Adrenal gland (tissue), 19 donors: ENCODE measurements at places on chromosomes 5 and 9. TPM values are rescaled to one million over a fixed set of nuclear protein-coding genes. Genes with fewer than 3 reads are reported as not detected.

The GPR151 gene
- not detected for total RNA-seq

GRCh38 chr5:43113546-43113945 lies 7.2 kb upstream of the ZNF131 start:
- DNase-seq, result no peak

DNA sequence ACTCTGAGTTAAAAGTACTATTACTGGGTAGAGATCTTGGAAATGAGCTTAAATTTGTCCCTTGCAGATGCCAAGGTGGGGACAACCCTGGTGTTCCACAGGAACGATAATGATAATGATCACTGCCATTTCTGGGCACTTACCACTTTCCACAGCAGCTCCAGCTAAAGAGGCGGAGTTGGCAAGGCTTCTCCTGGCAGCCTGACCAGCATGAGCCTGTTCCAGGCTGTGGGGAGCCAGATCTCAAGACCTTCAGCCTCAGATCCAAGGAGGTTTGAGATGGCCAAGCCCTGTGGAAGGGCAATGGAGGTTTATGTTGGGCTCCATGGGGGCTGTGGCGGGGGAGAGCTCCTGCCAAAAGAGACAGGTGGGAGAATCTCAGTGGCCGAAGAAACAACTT lies 244.9 kb upstream of the MVB12B start:
- DNase-seq, result no peak

The SLC34A3 gene
- not detected for total RNA-seq

The VLDLR gene
- 24.9 TPM for total RNA-seq

GRCh38 chr5:115484368-115484767 lies 60.2 kb downstream of the FEM1C start:
- DNase-seq, result no peak

DNA sequence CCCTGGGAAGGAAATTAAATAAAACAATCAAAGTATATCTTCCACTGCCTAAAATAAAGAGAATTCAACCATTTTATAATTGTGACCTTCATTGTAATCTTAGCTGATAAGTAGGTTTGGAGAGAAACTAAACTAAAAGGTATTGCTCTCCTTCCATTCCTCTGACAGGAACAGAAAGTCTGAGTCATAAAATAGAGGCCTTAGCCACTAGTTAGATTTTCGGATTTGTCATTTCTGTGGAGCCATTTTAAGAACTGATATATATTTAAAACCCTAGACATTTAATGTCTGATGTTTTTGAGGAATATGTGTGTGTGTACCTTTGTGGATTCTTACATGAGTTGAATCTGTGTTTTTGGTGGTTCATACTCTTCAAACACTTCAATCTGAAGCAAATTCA lies 11.8 kb upstream of the TMC1 start:
- DNase-seq, result no peak

- DNase-seq, result no peak
Observed at GRCh38 chr9:69760278-69760610, 433 bp upstream of the PTAR1 start.

The AQP7 gene
- total RNA-seq, result 0.99 TPM

The RGMB gene
- 9.8 TPM for total RNA-seq

The CNTNAP3 gene
- total RNA-seq, result 0.66 TPM

The RLN1 gene
- total RNA-seq, result not detected
